Amniotic stem cell (primary cell): ENCODE measurements at places on chromosomes 4 and X.

DNA sequence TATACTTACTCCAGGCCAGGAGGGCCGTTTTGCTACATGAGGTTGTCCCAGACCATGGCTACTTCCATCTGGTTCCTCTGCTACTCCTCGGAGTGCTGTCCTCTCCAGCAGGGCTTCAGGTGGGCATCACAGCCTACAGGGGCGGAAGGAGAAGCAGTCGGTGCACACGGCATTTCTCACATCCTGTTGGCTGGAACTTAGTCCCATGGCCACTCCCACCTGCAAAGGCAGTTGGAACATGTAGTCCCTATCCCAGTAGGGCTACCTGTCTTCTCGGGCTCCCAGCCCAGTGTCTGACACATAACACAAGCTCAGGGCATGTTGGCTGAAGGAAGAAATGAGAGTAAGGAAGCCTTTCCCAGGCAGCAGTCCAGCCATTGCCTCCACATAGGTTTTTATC lies 7.7 kb upstream of the STK32B start:
- no peak for DNase-seq

DNA sequence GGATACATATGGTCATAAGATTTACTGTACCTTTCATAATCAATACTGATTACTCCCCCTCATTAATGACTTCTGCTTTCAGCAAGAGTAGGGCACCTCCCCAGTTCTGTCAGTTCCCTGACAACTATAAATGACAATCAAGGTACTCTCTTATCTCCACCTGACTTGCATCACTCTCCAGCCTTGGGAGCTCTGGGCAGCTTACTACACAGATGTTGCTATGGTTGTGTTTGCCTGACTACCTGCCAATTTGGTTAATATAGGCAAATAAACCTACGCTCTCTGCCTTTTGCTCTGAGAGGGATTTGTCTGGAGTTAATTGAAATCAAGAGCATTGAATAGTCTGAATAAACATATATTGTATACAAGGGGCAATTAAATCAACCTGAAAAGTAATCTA lies 22.8 kb upstream of the MAP7D3 start:
- DNase-seq = no peak

GRCh38 chr4:8700531-8700930 lies 108.0 kb downstream of the CPZ start:
- no peak for DNase-seq

DNA sequence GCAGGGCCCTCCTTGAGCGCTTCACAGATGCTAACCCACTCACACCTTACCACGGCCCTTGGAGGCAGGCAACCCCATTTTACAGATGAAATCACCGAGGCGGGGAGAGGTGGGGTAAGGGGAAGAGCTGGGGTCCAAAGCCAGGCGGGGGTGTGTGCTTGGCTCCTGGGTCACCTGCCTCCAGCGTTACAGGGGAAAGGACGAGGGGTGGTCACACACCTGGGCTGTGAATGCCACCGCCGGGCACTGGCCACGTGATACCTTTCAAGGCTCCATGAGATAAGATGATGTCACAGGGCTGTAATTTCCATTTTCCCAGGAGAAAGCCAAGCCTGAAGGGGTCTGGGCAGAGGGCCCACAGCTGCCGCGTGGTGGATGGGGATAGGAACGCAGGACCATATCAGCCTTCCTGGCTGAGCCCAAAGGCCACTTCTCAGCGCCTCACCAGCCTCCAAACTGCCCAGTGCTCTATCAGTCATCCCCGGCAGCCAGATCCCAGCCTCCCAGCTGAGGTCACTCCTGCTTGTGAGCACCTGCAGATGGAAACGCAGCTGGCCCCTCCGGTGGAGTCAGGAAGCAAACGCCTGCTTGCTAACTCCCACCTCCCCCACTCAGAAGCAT lies 62.4 kb upstream of the CRMP1 start:
- DNase-seq = no peak

DNA sequence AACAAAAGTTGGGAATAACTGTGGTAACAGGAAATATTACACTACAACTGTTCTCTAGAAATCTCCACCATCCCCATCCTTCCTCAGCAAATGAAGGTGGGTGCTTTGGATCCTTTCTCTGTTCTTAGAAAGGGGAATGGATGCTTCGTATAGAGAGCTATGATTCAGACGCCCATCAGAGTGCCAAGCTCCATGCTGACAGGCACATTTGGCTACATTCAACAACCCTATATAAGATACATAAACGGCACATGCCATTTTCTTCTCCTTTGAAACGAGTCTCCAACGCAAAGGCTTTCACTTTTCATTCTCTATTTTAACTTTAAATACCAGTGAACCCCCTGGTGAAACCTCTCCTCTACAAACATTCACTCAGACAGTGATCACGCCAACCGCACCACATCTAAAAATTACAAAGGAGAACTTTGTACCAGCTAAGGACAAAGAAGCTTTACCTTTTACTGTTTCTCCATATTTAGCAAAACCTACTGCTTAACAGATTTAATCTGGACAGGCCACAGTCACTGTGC lies 172.5 kb downstream of the TSPAN5 start:
- DNase-seq = no peak

DNA sequence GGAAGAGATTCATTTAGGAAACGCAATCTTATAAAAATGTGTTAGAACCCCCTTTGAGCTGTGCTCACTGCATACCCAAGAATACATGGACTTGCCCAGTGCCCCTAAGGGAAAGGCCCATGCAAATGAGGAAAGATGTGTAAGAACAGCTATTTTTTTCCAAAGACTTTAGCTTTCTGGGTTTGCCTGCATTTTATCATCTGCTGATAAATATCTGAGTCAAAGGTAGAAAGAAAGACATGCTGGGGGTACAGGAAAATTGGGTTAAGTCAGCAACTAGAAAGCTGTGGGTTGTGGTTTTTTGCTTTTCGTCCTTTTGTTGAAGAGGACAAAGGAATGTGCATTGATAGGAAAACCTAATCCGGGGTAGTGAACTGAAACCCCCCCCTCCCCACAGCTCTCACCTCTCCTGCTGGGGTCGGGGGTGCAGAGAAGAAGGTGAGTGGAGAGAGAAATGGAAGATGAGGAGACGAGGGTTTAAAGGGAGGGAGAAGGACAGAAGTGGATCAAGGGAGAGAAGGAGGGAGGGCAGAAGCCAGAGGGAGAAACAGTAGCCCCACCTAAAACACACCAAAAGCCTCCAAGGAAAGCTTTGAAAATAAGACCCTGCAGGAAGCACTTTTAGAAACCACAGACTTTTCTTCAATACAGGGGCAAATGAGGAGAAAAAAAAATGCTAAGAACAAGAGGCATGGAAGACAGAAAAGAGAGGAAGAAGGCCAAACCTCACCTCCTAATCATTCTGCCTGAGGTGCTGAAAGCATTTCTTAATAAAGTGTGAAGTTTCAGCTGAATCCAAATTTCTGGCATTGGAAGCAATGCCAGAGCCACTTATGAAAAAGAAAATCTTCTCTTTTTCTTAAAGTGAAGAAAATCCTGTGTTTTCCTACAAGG lies 49.3 kb downstream of the KDR start:
- DNase-seq = no peak

DNA sequence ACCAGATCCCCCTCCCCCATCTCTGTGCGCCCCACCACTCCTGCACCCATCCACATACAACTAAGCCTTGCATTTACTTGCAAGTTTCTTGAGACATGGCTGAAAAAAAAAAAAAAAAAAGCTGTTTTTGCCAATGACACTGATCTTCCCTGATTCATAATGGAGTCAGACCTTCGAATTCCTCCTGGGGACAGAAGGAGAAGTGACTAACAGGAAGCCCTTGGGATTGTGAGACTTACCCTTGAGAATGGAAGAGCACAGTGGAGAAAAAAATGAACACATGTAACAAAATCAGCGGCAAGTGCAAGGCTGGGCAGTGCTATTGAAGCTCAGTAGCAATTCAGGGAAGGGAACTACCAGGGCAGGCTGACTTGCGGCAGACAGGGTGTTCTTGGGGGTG lies 288.4 kb downstream of the BCOR start:
- peak; percentile 18 for DNase-seq
